ENCODE measurements at places on chromosomes 7 and 10. TPM values are rescaled to one million over a fixed set of nuclear protein-coding genes. Genes with fewer than 3 reads are reported as not detected.

The ADGRA1 gene
- total RNA-seq, result not detected

The TWIST1 gene
- total RNA-seq, result 1.2 TPM

GRCh38 chr7:101857358-101857811 is 40.0 kb downstream of the CUX1 start:
- no peak for DNase-seq

GRCh38 chr7:121088870-121089269 is 100.4 kb downstream of the CPED1 start:
- no peak for DNase-seq

DNA sequence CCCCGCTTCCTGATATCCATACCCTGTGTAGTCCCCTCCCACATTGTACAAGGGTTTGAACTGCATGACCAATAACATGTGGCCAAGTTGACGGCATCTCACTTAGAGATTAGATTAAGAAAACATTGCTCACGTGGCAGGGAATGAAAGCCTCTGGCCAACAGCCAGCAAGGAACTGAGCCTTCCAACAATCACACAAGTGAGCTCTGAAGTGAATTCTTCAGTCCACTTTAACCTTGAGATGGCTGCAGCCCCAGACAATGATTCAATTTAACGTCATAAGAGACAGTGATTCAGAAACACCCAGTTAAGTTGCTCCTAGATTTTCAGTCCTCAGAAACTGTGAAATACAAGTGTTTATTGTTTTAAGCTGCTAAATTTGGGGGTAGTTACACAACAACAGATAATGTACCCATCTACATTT is 165.9 kb upstream of the PLXNA4 start:
- no peak for DNase-seq

GRCh38 chr7:8018961-8019360 is 50.4 kb downstream of the GLCCI1 start:
- DNase-seq, result no peak

DNA sequence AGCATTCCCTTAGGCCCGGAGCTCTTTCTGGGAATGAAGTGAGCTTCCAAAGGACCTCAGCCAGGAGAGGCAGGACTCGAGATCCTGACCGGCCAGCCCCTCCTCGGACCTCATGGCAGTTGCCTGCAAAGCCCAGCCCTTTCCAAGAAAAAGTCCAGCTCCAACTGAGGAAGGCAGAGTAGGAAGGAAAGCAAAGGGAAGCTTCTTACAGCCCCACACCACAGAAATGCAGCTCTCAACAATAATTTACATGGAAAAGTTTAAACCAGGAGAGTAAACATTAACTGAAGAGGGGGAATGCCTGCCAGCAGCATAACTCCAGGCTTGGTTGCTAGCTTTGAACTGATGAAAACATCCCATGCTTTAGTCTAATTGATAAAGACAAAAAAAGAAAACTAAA is 153.9 kb upstream of the PFKP start:
- DNase-seq, result no peak

DNA sequence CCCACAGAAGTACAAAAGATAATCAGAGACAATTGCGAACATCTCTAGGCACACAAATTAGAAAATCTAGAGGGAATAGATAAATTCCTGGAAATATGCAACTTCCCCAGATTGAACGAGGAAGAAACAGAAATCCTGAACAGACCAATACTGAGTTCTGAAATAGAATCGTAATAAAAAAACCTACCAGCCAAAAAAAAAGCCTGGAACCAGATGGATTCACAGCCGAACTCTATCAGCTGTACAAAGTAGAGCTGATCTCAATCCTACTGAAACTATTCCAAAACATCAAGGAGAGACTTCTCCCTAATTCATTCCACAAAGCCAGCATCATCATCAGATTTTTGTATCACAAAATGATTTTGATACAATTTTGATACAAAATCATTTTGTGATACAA is 206.4 kb downstream of the REEP3 start:
- no peak for DNase-seq

All from activated T-helper 2 cell treated with anti-CD3 and anti-CD28 coated beads, Interferon-gamma antibody, Interleukin-2, Interleukin-4, amounts not matched to agents 10 μg/mL and 5 μg/mL and 100 μg/mL, durations not matched to agents 14 hours and 24 hours and 36 hours (primary cell).